ENCODE measurements at places on chromosomes 13 and 19.

DNA sequence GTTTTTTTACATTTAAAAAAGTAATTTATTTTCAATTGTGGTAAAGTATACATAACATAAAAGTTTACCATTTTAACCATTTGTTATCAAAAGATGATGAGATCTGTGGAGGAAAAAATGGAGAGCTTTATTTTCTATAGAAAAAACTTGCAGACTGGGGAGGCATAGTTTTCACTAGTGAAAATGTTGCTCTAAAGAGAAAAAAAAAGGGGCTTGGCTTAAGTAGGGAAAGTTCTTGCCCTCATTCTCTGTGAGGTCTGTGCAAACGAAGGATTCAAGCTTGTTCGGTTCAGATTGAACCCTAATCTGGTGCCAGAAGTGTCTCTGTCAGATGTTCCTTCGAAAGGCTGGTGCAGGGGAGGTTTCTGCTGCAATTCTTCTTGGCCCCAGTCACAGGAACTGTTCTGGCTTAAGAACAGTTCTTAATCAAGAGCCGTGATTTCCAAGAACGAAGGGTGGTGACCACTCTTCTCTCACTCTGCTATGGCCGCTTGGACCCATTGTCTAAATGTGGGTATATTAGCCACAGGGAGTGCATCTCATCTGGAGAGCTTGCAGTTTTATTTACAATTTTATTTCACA is 42.1 kb downstream of the PCCA start:
- peaks cover 2% of the 10 kb centered on the region for H3K36me3 ChIP-seq
- no peaks in the 10 kb centered on the region for H3K4me1 ChIP-seq
- DNase-seq = no peak
- no peak overlapping the region for H3K4me3 ChIP-seq
- H3K27ac ChIP-seq = no peak overlapping the region

DNA sequence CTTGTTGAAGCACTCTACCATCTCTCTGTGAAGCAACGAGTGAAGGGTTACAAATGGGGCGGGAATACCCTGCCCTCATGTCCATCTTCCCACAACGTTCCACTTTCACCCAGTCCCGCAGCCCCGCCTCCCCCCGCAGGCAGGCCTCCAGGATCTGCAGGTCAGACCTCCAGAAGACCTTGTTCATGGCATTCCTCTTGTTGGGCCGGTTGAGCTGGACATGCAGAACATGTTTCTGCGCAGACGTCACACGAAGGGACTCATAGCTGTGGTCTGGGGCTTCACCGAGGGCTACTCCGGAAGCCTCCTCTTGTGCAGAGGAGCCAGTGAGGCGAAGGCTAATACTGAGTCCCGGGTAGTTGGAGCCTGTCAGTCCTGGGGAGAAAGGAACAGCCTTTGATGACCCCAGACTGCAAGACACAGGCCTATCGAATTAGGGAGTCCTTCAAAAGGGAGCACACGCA is 420 bp downstream of the ECH1 start:
- peak overlapping the region; percentile 75 for H3K27ac ChIP-seq
- no peak for DNase-seq
- peaks cover 29% of the 10 kb centered on the region for H3K36me3 ChIP-seq
- H3K4me1 ChIP-seq = peaks cover 13% of the 10 kb centered on the region
- no peaks in the 10 kb centered on the region for H3K27me3 ChIP-seq

GRCh38 chr13:28640861-28641599 is 17.9 kb upstream of the POMP start:
- peaks cover 3% of the 10 kb centered on the region for H3K27me3 ChIP-seq
- peaks cover 18% of the 10 kb centered on the region for H3K4me1 ChIP-seq
- H3K27ac ChIP-seq = no peak overlapping the region

- no peak for DNase-seq
- H3K4me3 ChIP-seq = no peak overlapping the region
- H3K36me3 ChIP-seq = no peaks in the 10 kb centered on the region
- no peaks in the 10 kb centered on the region for H3K27me3 ChIP-seq
These were observed 25.6 kb upstream of the NDFIP2 start for GRCh38 chr13:79455331-79455730.

DNA sequence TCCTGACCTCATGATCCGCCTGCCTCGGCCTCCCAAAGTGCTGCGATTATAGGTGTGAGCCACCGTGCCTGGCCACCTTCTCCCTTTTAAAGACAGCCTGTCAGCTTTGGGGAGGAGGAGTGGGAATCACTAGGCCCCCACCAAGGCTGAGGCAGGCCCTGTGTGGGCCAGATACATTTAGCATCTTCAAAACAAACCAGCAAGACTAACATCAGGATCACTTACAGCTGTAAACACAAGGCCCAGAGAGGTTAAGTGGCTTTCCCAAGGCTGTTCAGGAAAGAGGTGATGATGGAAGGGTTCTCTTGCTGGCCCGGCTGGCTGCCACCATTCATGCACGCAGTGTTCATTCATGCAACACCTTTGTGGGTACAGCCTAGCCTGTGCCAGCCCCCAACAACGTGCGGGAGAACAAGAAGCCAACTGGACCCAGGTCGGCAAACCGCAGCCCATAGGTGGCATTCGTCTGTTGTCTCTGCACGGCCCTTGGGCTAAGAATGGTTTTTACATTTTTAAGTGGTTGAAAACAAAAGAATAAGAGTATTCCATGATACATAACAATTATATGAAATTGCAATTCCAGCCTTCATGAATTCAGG is 23.0 kb downstream of the IER2 start:
- H3K27ac ChIP-seq = no peak overlapping the region
- DNase-seq = no peak
- H3K4me3 ChIP-seq = no peak overlapping the region
- H3K4me1 ChIP-seq = no peaks in the 10 kb centered on the region
- no peaks in the 10 kb centered on the region for H3K27me3 ChIP-seq

DNA sequence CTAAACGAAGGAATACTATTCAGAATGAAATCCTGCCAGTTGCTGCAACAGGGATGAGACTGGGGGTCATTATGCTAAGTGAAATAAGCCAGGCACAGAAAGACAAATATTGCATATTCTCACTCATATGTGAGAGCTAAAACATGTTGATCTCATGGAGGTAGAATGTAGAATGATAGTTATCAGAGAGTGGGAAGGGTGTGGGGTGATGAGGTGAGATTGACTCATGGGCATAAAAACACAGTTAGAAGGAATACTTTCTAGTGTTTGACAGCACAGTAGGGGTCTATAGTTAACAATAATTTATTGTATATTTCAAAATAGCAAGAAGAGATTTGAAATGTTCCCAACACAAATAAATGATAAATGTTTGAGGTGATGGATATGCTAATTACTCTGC is 7.8 kb upstream of the OR7C2 start:
- H3K36me3 ChIP-seq = no peaks in the 10 kb centered on the region
- H3K27me3 ChIP-seq = no peaks in the 10 kb centered on the region
- no peak overlapping the region for H3K4me3 ChIP-seq
- H3K4me1 ChIP-seq = no peaks in the 10 kb centered on the region

DNA sequence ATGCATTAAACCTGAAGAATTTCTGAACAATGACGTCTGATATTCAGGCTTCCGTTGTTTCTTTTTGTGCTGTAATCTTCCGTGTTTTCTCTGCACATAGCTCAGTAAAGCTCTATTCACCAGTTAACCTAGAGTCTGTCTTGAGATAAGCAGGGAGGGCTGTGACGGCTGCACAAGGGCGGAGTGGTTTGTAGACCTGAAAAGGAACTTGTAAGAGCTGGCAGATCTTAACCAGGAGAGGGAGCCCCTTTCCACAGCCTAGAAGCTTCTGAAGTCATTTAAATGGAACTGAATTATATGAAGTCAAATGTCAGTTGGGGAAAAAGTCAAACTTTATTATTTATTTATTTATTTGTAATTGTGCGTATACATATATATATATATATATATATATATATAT is 27.5 kb downstream of the DPRX start:
- H3K4me3 ChIP-seq = no peak overlapping the region
- DNase-seq = peak; percentile 97
- H3K27ac ChIP-seq = no peak overlapping the region
- no peaks in the 10 kb centered on the region for H3K27me3 ChIP-seq
- H3K36me3 ChIP-seq = no peaks in the 10 kb centered on the region

DNA sequence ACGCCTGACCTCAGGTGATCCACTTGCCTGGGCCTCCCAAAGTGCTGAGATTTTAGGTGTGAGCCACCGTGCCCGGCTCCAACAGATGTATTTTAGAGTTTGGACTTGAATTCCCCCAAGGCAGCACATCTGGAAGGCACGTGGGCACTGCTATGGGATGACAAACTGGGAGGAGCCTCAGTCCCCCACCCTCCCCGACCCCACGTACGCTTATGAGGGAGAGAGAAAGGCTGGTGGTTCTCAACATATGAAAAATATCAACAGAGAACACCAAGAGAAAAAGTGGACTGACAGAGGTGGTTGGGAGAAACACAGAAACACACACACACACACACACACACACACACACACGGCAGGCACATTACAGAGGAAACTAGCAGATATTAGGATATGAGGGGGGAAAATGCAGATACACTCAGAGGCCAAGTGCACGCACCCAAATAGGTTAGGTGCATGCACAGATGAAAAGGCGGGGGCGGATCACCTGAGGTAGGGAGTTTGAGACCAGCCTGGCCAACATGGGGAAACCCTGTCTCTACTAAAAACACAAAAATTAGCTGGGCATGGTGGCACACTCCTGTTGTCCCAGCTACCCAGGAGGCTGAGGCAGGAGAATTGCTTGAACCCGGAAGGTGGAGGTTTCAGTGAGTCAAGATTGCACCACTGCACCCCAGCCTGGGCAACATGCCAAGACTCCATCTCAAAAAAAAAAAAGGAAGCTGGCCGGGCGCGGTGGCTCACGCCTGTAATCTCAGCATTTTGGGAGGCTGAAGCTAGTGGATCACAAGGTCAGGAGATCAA is 3.2 kb downstream of the STX10 start:
- H3K4me3 ChIP-seq = no peak overlapping the region
- no peaks in the 10 kb centered on the region for H3K36me3 ChIP-seq
- H3K4me1 ChIP-seq = no peaks in the 10 kb centered on the region

DNA sequence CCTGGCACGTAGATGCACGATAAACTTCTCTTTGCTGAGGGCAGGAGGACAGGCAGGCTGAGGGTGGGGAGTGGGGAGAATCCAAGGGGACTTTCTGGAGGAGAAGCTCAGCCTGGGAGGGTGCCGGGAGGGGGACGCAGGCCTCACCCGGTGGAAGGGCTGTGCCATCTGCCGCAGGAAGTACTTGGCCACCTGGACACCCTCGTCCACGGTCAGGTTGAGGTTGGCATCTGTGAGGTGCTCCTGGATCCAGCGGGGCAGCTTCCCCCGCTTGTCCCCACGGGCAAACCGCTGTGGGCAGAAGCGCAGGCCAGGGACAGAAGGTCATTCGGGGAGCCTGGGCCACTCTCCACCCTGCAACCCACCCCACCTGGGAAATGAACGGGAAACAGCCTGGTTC is 11.5 kb downstream of the KLC3 start:
- no peak overlapping the region for H3K4me3 ChIP-seq
- H3K27ac ChIP-seq = no peak overlapping the region
- H3K27me3 ChIP-seq = peaks cover 12% of the 10 kb centered on the region
- H3K4me1 ChIP-seq = no peaks in the 10 kb centered on the region
- H3K36me3 ChIP-seq = peaks cover 4% of the 10 kb centered on the region

GRCh38 chr19:15591796-15592195 is 23.2 kb upstream of the CYP4F8 start:
- no peaks in the 10 kb centered on the region for H3K27me3 ChIP-seq
- no peak overlapping the region for H3K27ac ChIP-seq
- H3K4me3 ChIP-seq = no peak overlapping the region
- no peaks in the 10 kb centered on the region for H3K36me3 ChIP-seq
- DNase-seq = no peak

- H3K36me3 ChIP-seq = peaks cover 59% of the 10 kb centered on the region
- H3K4me1 ChIP-seq = no peaks in the 10 kb centered on the region
- no peak overlapping the region for H3K27ac ChIP-seq
- DNase-seq = no peak
- H3K4me3 ChIP-seq = no peak overlapping the region
- H3K27me3 ChIP-seq = no peaks in the 10 kb centered on the region
These were observed 7.8 kb downstream of the SIN3B start for GRCh38 chr19:16837035-16837362.

DNA sequence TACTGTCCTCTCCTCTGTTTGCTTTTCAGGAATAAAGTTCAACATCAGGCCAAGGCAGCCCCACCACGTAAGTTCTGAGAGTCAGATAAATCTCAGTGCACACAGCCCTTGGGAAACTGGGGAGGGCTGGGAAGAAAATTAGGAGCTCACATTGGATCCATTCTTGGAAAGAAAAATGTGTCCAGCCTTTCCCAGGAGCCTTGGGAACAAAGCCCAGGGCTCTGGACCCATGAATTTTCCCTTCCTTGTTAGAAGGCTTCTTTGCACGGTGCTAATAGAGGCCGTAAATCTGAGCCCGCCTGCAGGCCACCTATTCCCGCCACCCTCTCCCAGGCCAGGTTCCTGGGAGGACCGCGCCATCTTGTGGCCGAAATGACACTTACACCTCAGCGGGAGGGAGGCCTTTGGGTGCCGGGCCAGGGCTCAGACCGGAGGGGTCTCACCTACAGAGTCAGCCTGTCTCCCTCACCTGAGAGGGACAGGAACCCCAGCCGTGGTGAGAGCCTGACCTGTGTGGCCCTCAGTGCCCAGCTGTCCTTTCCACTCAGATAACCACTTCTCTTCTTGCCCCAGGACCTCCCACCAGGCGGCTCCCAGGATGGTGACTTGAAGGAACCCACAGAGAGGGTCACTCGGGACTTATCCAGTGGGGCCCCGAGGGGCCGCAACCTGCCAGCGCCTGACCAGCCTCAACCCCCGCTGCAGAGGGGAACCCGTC is 25.1 kb upstream of the KCTD15 start:
- H3K4me3 ChIP-seq = no peak overlapping the region
- H3K4me1 ChIP-seq = no peaks in the 10 kb centered on the region
- H3K27ac ChIP-seq = no peak overlapping the region
- H3K27me3 ChIP-seq = peaks cover 5% of the 10 kb centered on the region

DNA sequence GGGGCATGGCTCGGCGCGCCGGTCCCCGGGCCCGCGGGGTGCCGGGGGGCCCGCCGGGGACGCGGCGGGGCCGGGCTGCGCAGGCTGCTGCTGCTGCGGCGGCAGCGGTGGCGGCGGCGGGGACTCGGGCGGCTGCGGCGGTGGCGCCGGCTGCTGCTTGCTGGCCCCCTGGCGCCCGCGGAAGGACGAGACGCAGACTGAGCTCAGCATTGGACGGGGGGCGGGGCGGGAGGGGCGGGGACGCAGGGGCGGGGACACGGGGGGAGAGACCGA is 368 bp downstream of the KCNC3 start:
- H3K36me3 ChIP-seq = no peaks in the 10 kb centered on the region
- no peak for DNase-seq
- H3K4me3 ChIP-seq = no peak overlapping the region
- no peak overlapping the region for H3K27ac ChIP-seq

DNA sequence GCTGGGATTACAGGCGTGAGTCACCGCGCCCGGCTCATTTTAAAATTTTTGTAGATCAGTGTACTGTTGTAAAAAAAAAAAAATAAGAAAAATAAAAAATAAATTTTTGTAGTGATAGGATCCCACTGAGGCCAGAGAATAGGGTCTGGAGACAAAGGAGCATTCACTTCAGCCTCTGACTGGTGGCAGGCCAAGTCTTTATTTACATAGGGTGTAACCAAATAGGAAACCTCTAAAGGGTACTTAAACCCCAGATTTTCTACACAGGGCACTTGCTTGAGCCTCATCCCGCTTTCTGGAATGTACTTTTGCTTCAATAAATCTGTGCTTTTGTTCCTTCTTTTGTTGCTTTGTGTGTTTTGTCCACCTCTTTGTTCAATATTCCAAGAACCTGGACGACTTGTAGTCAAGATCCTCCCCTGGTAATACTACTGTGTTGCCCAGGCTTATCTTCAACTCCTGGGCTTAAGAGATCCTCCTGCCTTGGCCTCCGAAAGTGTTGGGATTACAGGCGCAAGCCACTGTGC is 2.1 kb upstream of the PDCD2L start:
- peaks cover 10% of the 10 kb centered on the region for H3K36me3 ChIP-seq
- peaks cover 9% of the 10 kb centered on the region for H3K4me1 ChIP-seq
- H3K4me3 ChIP-seq = no peak overlapping the region
- no peak overlapping the region for H3K27ac ChIP-seq
